Esophagus mucosa (tissue), 1 donor: ENCODE measurements at places on chromosomes 5 and 9. TPM values are rescaled to one million over a fixed set of nuclear protein-coding genes. Genes with fewer than 3 reads are reported as not detected.

GRCh38 chr9:21016701-21017491 lies 14.5 kb downstream of the HACD4 start:
- no peak for ATAC-seq

GRCh38 chr9:90307167-90307833 lies 335.3 kb downstream of the DIRAS2 start:
- no peak for ATAC-seq

- no peak for ATAC-seq
These were observed 14.4 kb upstream of the ORM1 start for GRCh38 chr9:114308361-114308950.

- no peak for ATAC-seq
These were observed 2.7 kb upstream of the AGTPBP1 start for GRCh38 chr9:85744480-85744879.

GRCh38 chr9:132116583-132116982 lies 36.9 kb upstream of the MED27 start:
- peak; percentile 79 for ATAC-seq

GRCh38 chr5:127015716-127016115 lies 14.6 kb downstream of the MARCHF3 start:
- no peak for ATAC-seq

DNA sequence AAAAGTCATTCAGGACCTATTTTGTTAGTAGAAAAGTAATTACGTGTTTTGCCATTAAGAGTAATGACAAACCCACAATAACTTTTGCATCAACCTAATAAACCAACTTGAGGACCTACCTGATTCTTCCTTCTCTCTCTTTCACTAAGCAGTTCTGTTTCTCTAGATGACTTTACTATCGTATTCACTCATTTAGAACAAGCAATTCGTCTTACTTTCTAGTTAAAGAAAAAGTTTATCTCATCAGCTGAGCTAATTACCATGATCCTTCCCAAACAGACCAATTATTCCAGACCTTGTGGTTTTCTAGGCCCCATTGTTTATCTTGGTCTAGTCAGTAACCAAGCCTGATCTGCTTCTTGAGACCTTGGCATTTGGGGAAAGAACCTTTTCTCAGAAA lies 49.6 kb upstream of the PRDM9 start:
- ATAC-seq: no peak

- no peak for ATAC-seq
These were observed 63.7 kb upstream of the PRLR start for GRCh38 chr5:35294017-35294416.

GRCh38 chr5:135565725-135566421 lies 12.9 kb downstream of the CXCL14 start:
- no peak for ATAC-seq

GRCh38 chr9:127809002-127809539 lies 6.4 kb downstream of the FPGS start:
- no peak for ATAC-seq

DNA sequence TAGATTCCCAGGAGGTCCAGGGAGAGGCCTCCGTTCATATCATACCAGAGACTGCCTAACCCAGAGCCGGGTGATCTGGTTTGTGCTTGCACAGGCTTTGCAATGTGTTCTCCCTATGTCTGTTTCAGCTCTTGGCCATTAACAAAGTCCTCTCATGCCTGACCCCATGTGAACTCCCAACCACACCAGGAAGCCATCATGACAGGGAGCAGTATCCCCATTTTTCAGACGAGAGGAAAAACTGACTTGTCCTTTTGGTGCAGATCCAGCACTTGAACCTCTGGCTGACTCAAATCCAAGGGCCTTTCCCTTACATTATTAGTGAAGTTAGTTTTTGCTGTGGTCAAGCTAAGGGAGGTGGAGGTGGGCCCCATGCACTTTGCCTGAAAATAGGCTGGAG lies 58.4 kb downstream of the TEX10 start:
- ATAC-seq: no peak

GRCh38 chr5:120615967-120616645 lies 152.0 kb downstream of the PRR16 start:
- ATAC-seq: no peak

DNA sequence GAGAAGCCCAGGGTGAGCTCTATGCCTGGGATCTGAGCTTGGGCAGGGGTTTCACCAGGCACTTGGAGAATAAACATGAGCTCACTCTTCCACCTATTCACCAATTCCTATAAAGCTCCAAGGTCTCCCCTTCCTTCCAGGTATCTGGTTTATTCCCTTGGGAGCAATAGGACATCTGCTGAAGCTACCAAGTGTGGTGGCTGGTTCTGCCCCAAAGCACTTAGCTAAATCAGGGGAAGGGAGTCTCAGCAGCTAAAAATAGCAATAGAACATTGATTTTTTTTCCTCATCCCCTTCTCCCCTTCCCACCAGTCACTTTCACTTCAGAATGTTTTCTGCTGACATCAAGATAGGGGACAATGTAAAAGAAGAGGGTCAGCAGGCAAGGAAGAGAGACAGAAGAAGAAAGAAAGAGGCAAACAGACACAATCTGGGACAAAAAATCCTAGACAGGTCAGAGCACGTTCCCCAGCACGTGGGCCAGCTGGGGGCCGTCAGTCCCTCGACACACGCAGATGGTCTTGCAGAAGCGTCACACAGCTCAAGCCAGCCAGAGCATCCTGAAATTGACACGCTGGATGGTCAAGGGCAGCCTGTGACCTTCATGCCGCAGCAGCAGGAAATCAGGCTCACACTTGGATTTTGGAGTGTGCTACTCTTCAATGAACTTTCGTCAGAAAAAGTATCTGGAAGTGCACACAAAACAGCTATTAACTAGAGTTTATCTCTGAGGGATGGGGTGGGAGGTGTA lies 176.0 kb downstream of the ZNF608 start:
- no peak for ATAC-seq

DNA sequence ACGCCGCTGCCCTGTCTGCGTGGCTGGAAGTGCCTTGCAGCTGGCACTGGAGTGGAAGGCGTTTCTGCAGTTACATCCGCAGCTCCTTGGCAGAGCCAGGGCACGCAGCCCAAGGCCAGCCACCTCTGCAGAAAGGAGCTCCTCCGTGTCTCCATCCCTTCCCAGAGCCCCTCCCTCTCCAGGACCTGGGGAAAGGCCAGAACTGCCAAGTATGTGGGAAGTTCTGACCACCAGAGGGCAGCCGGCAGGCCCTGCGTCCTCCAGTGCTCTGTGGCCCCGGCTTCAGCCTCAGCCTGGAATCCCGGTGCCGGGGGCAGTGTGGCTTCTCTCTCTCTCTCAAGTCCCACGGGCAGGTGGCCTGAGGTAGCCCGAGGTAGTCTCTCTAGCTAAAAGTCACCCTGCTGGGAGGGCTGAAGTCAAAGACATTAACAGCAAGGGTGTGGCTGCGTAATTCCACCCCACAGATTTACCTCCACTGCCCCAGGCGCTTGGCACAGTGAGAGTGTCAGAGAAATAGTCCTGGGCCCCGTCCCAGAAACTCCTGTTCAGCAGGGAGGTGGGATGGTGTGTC lies 101.7 kb upstream of the FCN2 start:
- ATAC-seq: peak; percentile 65

- no peak for ATAC-seq
These were observed 58.8 kb downstream of the MAN2A1 start for GRCh38 chr5:109748546-109748945.

- no peak for ATAC-seq
These were observed 81.5 kb downstream of the LMX1B start for GRCh38 chr9:126695186-126695585.

DNA sequence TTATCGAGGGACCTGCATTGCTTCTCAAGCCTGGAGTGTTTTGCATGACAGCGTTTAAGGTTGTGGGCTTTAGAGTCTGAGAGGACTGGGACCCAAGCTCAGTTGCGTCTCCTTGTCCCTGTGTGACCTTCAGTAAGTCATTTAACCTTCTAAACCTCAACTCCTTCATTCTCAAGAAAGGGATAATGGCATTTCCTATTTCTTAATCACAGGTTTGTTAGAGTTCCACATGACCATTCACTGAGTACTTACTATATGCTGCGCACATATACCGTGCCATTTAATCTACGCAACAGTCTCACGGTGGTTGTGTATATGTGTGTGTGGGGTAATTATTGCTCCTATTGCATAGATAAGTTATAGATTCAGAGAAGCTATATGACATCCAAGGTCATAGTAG lies 76.3 kb downstream of the MACROH2A1 start:
- no peak for ATAC-seq

- peak; percentile 60 for ATAC-seq
These were observed 52.5 kb upstream of the ZBTB43 start for GRCh38 chr9:126752376-126752775.

GRCh38 chr5:132008961-132009680 lies 2.3 kb downstream of the ACSL6 start:
- ATAC-seq: peak; percentile 79

DNA sequence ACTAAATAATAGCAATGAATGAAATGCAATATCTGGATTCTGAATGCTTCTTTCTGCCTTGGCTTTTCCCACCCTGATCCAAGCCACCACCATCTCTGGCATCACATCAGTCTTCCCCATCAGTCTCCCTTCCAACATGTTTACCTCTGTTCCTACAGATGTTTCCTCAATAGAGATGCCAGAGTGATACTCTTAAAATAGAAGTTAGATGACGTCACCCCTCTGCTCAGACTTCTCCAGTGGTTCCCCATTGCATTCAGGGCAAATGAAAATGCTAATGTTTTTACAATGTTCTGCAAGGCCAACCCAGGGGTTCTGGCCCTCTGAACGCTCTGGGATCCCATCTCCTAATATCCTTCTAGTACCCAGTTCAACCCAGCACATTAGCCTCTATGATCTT lies 305.8 kb downstream of the TRIM32 start:
- no peak for ATAC-seq

DNA sequence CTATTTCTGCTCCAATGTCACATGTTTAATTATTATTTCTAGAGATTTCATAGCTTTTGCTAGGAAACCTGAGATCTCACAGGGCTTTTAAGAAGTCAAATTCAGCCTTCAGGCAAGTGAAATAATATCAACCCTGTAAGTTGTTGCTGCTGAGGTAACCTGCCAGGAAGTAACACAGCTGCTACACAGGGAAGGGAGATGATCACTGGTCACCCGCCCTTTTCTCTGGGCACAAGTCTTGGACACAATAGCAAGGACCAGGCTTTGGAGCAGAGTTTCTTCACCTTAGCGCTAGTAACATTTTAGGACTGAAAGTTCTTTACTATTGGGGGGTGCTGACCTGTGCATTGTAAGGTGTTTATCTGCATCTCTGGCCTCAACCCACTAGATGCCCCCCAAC lies 50.1 kb downstream of the PTTG1 start:
- ATAC-seq: no peak

DNA sequence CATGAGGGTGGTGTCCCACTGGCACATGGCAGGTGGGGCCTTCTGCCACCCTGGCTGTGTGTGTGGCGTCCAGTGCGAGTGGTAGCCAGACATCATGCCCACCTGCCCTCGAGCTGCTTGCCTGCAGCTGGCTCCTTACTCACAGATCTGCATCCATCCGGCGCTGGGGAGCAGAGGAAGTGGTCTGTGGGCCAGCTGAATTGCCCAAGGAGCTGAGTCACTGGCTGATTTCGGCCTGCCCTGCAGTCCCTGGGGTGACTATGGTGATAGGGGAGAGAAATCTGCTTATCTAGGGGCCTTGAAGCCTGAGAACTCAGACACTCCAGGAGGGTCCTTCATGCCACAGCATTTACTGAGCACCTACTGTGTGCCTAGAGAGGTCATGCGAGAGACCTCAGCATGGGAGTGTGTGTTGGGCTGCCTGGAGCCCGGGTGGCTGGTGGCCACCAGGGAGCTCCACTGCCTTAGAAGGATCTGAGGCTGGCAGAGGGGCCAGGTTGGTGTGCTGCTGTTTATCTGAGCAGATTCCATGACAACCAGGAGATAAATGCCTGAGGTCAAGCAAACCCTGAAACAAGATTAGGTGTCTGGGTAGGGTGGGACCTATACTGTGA lies 57.1 kb downstream of the SLC22A5 start:
- peak; percentile 47 for ATAC-seq

GRCh38 chr9:107838766-107839165 lies 349.2 kb upstream of the KLF4 start:
- no peak for ATAC-seq

Gene CNTNAP3
- total RNA-seq: 8.5 TPM

Gene SET
- total RNA-seq: 267 TPM

Gene QRFP
- not detected for total RNA-seq

Gene PCDHAC1
- 0.04 TPM for total RNA-seq

Gene PRKACG
- total RNA-seq: not detected

Gene RAB3C
- total RNA-seq: 1.8 TPM

Gene PCDHA9
- 0.04 TPM for total RNA-seq

Gene FAM120A
- 75.8 TPM for total RNA-seq

Gene FABP6
- total RNA-seq: 3.1 TPM

Gene CCL27
- 0.20 TPM for total RNA-seq

Gene IL13
- total RNA-seq: not detected

Gene PAEP
- not detected for total RNA-seq

Gene APBA1
- total RNA-seq: 0.76 TPM

Gene CDH12
- total RNA-seq: not detected

Gene GPR150
- not detected for total RNA-seq
